ENCODE measurements at places on chromosomes 3 and 15. TPM values are rescaled to one million over a fixed set of nuclear protein-coding genes. Genes with fewer than 3 reads are reported as not detected.

Gene CSPG4
- 2.0 TPM for total RNA-seq

Gene TRPC1
- 18.6 TPM for total RNA-seq

- DNase-seq, result no peak
These were observed 28.3 kb upstream of the CRYBG3 start for GRCh38 chr3:97793420-97794019.

GRCh38 chr3:66729687-66730393, 229.0 kb upstream of the LRIG1 start:
- DNase-seq, result no peak

GRCh38 chr3:160678292-160678842, 1.4 kb downstream of the ARL14 start:
- no peak for DNase-seq
